T follicular helper cell (primary cell): ENCODE measurements at places on chromosomes 5 and 9.

DNA sequence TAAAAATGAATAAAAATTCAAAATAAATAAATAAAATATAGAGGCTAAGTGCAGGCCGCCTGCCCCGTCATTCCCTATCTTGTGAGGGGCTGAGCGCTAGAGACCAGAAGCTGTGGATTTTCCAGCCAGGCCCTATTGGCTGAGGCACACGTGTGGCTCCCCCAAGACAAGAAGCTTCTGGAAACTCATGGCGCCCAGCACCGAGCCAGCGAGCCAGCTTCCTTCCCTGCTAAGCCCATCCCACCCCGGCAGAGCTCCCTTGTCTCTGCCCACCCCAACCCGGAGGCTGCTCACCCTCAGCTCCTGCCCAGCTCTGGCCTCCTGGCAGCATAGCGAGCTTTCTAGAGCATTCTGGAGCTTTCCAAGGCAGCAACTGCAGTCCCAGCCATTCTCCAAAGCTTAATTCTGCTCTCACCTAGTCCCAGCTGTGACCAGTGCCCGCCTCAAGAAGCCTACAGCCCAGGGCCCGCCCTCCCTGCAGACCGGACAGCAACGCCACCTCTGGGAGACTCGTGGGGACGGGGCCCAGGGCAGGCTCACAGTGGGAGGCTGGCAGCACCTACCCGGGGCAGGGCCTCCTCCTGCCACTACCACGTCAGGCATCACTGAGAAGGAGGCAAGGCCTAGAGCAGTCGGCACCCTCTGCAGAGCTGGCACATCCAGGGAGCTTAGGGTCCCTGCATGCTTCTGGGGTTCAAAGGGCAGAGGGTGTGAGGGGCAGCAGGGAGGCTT, 23.2 kb upstream of the TMEM250 start:
- DNase-seq = no peak

DNA sequence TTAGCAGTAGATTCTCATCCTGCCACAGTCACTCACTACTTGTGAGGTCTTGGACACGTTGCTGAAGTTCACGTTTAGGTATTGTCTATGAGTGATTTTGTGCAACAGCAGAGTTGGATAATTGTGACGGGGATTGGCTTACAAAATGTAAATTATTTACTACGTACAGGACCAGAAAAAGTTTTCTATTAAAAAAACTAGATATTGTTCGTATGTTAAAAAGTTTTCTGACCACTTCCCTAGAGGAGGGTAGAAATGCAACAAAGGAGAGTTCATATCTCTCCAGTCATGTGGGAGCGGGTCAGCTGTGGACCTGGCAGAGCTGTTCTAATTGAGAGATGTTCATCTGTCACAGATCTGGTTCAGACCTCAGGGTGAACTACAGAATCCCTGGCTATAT, 976.1 kb upstream of the NUDT12 start:
- no peak for DNase-seq

GRCh38 chr9:24189986-24190385, 355.7 kb downstream of the IZUMO3 start:
- no peak for DNase-seq

GRCh38 chr5:43482490-43483297, 971 bp downstream of the TMEM267 start:
- DNase-seq = no peak

DNA sequence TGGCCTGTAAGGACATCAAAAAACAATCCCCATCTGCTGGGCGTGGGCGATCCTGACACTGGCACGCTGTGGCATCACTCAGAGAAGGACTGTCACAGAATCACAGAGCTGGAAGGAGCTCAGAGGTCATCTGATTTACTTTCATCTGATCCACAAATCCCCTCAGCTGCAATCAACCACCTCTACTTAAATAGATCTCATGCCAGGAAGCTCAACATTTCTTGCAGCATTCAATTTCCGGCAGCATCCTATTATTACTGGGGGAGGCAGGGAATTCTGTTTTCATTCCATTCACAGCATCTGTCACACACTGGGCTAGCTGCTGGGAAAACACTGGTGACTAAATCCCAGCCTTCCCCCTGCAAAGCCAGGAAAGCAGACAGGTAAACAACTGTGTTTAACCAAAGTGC, 38.3 kb downstream of the RETREG1 start:
- no peak for DNase-seq

GRCh38 chr9:69036309-69036708, 757 bp downstream of the FXN start:
- peak; percentile 7 for DNase-seq

DNA sequence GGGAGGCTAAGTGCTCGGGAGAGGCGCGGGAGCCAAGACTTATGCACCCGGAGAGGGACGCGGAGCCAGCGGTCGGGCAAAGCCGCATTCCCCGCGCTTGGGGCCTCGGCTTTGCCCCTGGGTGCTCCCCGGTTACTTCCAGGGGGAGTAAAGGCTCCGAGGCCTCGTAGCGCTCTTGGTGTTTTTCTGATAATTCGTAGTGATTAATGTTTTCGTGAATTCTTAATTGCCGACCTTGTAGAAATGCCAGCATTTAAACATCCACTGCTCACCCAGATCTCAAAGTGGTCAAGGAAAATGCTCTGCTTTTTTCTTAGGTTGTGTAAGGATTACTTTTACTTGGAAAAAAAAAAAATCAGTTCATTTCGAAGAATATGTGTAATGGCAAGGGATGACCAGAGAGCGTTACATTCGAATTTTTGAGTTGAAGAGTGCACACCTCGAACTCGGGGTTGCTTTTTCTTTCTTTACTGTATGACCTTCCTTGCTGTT, 654 bp upstream of the TUT7 start:
- DNase-seq = no peak

- no peak for DNase-seq
These were observed 183.9 kb downstream of the AUH start for GRCh38 chr9:91177661-91178280.

- no peak for DNase-seq
These were observed 29.7 kb downstream of the CNTFR start for GRCh38 chr9:34559624-34560455.

- DNase-seq = no peak
These were observed 146.5 kb upstream of the CDH6 start for GRCh38 chr5:31047007-31047406.

DNA sequence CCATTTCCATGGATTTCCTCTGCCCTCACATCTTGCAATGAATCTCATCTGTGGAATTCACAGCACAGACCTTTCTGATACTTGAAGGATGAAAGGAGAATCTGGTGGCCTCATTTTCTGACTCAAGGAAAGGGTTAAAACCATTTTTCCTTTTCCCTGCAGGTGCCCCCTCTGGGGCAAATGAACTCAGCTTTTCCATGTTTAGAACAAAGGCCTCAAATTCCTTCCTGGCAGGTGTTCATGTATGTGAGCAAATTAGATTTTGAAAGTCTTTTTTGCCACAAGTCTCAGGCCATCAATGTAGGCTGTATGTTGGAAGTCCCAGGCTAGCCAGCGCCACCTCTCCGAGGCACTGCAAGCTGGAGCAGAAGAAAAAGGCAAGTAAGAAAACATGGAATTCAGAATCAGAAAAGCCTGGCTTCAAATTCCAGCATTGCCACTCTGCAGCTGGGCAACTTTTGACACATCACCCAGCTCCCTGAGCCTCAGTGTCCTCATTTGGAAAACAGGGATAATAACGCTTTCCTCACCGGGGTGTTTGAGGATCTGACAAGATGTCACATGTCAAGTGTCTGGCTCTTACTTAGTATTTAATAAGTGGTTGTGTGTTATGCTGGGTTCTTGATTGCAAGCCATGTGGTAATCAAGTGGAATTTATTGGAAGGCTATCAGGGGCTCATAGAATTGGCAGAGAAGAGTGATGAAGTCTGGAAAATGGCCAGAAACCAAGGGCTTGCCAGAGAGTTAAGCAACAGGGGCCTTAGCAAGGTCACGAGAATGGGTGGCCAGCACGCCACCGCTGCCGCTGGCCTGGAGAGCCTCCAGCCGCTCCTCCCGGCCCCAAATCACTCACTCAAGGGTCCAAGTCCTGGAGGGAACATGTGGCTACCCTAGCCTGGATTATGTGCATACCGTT, 48.4 kb upstream of the SMIM23 start:
- DNase-seq = no peak

DNA sequence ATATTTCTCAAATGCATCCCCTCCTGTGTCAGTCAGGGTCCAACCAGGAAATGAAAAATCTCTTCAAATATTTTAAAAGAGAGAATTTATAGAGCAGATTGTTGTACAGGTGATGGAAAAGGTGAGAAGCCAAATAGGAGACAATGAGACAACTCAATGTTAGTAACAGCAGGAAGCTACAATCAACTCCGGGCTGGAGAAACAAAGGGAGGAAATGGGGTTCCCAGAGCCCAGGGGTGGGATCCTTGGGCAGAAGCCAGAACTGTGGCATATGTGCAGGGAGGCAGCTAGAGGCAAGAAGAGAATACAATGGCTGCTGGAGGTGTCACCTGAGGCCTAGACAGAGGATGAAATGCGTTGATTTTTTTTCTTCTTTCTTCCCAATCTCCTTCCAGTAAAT, 361.8 kb upstream of the ACTBL2 start:
- DNase-seq = no peak

- no peak for DNase-seq
These were observed 552.4 kb upstream of the ZNF608 start for GRCh38 chr5:125298746-125299379.

- no peak for DNase-seq
These were observed at the start of gene FABP6 for GRCh38 chr5:160229190-160229742. FABP6 (plus strand) TSS chr5:160229506; CDS start chr5:160229558, 52 bp downstream.

DNA sequence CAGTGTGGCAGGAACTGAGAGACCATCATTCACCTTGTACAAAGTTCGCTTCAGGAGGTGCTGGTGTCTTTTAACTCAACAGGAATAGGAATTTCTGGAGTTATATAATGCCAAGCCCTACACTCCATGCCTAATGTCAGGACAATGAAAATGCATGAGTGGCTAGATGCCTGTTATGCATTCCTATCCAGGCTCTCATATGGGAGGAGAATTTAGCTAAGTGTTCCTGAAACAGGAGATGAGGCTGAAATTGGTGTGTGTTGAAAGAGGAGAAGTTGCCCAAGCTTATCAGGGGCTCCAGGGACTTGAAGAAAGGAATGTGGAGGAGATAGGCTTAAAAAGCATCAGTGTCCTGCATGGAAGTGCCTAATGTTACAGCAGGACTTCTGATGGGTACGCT, 26.8 kb upstream of the PRUNE2 start:
- DNase-seq = no peak

DNA sequence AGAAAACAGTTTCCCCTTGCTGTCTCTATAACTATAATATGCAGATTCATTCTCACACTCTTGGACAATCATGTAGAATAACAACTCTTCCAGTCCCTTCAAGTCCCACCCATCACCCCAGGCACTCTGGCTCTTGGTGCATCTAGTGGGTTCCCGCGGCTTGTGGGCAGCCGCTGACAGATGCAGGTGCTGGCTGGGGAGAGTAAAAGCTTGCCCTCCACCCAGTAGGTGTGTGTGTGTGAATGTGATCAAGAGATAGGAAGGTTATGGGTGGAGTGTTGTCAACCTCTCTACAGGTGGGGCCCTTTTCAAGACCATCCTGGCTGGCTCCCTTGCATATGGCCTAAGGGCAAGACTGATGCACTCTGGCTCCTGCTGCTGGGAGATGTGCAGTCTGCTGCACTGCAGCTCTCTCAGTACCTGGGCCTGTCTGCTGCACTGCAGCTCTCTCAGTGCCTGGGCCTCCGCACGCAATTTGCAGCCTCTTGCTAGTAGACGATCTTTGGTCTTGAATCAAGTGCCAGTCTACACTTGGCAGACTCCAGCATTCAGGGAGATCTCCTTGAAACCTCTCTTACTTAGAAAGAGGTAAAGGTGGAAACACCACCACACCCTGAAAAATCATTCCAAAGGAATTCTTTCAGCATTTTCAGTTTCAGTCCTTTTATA, 189.7 kb upstream of the GDNF start:
- no peak for DNase-seq

GRCh38 chr5:7036192-7036835, 323.1 kb downstream of the TENT4A start:
- no peak for DNase-seq

GRCh38 chr9:89386797-89387196, 68.5 kb downstream of the SECISBP2 start:
- DNase-seq = no peak

DNA sequence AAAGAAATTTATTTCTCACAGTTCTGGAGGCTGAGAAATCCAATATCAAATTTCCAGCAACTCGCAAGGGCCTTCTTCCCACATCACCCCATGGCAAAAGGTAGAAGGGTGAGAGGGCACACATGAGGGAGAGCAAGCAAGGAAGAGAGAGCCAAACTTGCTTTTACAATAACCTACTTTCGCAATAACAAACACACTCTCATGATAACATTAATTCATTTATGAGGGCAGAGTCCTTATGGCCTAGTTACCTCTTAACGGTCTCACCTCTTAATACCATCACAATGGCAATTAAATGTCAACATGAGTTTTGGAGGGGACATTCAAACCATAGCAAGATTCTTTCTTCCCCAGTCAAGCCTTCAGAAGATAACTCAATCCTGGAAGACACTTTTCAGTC, 11.6 kb upstream of the HRH2 start:
- no peak for DNase-seq

- no peak for DNase-seq
These were observed 58.4 kb upstream of the NUDT12 start for GRCh38 chr5:103620851-103621547.

DNA sequence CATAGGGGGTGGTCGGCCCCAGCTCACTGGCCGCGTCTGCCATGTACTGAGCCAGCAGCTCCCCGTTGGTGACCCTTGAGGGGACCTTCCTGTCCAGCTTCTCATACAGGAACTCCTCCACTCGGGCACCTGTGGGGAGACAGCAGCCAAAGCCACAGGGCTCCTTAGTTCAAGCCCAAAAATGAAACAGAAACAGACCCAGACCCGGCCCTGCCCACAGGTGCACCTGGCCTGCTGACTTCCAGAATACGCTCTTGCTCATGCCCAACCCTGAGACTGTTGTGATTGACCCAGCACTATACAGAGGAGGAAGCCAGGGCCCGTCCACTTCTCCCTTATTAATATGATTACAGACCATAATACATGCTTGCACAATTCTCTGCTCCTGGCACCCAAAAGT, 7.0 kb downstream of the SH3GLB2 start:
- DNase-seq = no peak

DNA sequence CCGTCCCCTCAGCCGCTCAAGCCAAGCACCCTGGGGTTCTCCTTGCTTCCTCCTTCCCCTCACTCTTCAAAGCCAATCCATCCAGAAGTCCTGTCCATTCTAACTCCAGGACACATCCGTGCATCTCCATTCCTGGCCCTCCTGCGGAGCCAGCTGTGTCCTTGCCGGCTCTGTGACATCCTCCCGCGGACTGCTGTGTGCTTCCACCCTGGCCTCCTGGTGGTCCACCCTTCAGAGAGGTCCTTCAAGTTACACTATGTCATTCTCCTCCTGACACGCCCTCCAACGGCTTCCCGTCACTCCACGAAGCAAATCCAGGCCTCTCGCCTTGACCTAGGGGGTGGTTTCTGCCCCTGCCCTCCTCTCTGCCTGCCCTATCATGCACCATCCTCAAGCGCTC, 13.0 kb upstream of the SCGB3A1 start:
- no peak for DNase-seq
